ENCODE measurements at places on chromosomes 3 and 15.
A peak's percentile ranks its signal among the peaks of the same experiment; 100 is the strongest.

DNA sequence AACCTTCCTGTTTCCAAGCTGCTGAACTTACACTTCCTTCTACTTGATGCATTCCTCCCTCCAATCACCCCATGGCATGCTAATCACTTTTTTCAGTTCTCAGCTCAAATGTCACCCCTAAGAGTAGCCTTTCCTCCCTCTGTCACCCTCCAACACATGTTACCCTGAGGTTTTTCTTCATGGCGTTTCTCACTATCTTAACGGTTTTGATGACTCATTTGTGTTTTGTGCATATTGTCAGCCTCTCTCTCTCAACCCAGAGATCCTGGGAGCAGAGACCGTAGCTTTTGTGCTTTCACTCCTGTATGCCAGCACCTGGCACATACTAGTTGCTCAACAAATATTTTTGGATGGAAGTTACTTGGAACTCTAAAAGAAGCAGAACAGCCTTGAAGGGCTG is 24.5 kb downstream of the LRRC3B start:
- no peak for DNase-seq

GRCh38 chr15:32774022-32774421 is 56.2 kb downstream of the GREM1 start:
- peak; percentile 59 for DNase-seq

DNA sequence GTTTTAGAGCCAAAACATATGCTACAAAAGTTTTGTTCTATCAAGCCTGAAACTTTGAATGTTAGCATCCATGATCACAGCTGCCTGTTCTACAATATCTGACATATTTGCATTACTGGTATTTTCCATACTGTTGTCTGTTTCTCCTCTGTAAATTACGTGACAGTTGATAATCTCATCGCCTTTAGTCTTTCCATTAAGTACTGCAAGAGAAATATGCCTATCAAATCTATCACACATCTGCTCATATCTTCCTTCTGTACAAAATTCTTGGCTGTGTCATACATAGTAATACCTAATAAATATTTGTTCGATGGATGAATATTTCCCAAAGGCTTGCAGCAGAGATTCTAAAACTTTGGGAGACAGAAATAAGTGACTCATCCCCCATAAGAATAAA is 717.3 kb downstream of the OTOL1 start:
- DNase-seq, result no peak

DNA sequence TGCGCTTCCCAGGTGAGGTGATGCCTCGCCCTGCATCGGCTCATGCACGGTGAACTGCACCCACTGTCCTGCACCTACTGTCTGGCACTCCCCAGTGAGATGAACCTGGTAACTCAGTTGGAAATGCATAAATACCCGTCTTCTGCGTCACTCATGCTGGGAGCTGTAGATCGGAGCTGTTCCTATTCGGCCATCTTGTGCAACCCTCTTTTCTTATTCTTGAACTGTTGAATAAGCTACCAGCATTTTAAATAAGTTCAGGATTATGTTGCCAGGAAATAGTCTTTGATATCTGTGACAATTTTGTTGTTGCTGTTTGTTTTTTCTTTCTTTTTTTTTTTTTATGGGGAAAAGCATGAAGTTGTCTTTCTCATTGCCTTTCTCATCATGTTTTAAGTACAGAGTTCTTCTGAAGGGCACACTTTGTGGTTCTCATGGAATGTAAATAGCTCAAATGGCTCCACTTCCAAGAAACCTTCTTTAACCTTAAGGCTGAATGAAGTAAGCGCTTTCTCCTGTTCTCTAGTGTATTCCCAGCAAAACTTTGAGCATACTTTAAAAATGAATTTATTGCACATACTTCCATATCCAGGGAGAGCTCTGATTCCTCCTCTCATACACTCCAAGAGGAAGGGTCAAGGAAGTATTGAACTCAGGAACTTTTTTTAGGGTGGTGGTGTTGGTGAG is 468.0 kb upstream of the TBL1XR1 start:
- DNase-seq, result peak; percentile 40

DNA sequence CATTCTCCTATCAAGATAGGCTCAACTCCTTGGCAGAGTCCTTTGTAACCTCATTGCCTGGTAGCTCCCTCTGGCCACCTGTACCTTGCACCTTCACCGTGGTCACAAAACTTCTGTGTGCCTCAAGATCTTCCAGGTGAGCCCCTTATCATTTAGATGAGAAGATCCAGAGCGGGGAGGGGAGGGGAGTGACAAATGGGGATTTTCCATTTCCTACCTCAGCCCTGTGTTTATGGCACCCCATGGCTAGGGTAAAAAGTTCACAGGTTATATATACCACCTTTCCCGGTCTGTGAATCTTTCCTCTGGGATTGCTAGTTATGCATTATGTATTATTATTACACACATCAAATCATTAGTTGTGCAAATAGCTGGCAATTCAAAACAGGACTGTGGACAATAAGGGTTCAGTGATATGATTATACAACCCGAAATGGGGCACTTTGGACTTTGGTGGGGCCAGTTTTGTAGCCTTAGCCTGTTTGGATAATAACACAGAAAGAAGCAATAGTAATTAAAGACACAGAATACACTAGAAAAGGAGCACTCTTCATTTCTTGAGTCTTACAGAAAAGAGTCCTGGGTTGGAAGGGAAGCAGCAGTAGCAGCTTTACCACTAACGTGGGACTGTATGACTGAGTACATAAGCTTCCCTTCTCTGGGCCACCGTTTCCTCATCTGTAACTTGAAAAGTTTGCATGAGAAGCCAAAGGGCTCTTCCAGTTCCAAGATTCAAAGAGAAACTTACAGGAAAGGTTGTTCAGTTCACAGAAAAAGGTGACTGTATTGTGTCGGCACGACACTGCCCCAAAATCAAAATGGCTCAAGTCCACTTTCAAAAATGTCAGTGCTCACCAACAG is 7.1 kb downstream of the TLE3 start:
- no peak for DNase-seq

- no peak for DNase-seq
Measured at GRCh38 chr15:80450811-80451321, 46.7 kb downstream of the ARNT2 start.

DNA sequence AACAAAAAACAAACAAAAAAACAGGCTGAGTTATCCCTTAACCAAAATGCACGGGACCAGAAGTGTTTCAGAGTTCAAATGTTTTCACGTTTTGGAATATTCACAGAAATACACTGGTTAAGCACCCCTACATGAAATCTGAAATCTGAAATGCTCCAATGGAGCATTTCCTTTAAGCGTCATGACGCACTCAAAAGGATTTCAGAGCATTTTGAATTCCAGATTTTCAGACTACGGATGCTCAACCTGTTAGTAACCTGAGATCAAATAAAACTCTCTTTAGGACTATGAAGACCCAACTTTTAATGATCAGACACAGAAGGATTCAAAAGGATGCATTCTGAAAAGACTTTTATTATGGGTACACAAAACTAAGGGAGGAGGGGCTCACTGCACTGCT is 9.6 kb downstream of the CLPX start:
- DNase-seq, result no peak

DNA sequence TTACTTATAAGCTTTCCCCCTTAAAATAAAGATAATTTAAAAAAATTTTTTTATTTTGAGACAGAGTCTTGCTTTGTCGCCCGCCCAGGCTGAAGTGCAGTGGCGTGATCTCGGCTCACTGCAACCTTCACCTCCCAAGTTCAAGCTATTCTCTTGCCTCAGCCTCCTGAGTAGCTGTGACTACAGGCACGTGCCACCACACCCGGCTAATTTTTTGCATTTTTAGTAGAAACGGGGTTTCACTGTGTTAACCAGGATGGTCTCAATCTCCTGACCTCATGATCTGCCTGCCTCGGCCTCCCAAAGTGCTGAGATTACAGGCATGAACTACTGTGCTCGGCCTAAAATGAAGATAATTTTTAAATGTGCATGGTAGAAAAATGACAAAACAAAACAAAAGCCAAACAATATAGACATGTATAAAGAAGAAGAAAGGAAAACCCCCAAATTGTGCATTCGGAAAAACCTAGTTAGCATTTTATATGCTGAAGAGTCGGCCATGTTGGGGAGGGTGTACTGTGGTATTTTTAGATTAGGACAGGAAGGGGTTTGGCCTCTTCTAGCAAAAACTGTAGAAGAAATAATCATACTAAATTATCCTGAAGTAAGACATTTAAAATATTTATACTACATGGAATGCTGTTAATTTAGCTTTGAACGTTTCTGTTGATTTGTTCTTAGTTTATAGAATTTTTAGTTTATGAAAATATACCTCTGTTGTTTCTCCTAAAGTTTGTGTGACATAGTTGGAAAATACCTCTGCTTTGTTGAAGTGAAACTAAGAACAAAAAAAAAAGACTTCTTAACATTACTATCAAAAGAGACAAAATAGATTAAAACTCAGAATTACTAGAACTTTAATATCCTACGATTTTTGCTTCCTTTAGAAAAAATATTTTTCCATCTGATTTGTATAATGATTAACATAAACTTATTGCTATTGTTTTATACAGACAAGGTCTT is 7.4 kb downstream of the APPL1 start:
- DNase-seq, result no peak

- no peak for DNase-seq
Measured at GRCh38 chr3:27927882-27928281, 205.8 kb upstream of the EOMES start.

DNA sequence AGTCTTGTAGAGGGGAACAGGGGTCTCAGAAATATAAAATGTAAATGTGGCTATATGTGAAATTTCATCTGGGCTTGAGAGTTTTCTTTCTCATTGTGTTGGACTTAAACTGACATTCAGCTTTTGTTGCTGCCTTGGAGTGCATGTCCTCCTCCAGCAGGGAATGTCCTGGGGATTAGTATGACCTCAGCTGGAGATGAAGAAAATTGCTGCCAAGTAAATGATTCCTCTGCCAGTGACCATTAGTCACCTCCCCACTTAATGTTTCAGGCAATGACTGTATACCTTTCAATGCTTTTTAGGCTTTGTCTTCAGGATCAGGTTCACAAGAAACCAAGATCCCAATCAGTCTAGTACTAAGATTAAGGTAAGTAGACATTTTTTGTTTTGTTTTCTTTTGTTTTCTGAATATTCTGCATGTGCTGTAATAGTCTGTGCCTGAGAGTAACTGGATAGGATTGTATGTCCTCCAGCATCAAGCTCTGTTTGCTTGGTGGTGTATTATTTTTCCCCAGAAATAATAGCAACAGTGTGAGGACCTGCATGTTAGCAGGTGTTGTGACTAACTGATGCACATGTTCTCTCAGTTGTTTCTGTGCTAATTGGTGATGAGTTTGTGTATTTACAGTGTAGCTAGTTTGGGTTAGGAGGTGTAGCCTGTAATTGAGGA is 18.1 kb upstream of the SLC22A13 start:
- peak; percentile 54 for DNase-seq

DNA sequence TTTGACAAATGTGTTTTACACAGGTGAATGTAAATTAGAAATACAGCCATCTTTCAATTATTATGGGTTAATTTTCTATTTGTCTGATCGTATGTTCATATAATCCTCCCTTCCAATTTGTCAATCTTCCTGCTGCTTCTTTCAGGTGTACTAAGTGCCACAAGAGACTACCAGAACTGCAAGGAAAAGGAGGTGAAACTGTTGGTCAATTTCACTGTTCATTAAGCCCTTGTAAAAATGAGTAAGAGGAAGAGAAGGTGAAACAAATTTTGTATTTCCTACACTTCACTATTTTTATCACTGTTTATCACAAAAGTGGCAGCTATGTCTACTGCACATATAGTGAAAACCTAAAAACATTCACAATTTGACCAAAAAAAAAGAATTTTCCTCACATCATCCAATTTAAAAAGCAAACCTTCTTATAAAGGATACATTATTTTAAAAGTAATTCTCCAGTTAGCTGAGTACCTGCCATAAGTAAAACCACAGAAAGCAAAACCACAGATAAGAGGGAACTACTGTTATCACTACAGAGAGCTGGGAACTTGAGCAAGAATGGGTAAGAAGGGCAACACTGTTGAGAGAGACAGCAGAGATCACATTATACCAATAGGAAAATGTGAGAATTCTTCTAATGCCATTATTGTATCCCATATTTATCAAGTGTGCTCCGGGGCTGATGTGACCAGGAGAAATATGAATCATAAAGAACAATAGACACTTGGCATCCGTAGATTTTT is 163.0 kb downstream of the TBC1D5 start:
- DNase-seq, result no peak

DNA sequence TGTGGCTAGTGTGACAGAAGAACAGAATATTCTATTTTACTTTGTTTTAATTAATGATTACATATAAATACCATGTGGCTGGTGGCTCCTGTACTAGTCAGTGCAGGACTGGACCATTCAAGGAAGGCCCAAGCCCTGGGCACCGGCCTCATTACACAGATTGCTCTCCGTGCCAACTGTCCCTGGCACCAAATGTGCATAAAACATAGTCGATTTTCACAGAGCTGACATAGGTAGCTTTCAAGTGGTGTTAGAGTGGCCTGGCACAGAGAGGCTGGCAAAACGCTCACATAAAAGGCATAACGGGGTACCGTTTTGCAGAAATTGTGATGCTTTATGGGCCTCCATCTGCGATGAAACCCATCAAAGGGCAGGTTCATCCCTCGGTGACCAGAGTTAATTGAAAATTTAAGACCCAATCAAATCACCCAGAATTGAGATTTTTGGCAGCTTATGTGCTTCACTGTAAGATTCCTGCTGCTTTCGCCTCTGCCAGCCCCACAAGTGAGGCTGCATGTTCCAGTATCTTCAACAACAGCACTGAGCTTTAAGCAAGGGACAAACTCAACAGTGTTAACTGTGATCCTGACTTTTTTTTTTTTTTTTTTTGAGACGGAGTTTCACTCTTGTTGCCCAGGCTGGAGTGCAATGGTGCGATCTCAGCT is 25.9 kb downstream of the RFTN1 start:
- DNase-seq, result no peak

DNA sequence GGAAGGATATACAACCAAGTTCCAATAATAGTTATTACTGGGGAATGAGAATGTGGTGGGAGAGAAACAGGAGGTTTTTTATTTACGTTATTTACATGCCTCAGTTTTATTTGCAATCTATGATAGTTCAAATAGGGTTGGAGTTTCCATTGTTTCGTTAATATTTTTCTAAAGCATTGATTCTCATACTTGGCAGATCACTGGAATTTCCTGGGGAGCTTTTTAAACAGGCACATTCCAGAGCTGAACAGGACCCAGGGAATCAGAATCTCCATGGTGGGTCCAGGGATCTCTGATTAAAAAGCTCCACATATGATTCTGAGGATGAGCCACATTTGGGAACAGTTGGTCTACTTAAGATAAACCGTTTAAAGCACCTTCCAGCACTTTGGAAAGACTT is 123.9 kb downstream of the IL20RB start:
- no peak for DNase-seq

GRCh38 chr3:194405766-194406165 is 6.7 kb upstream of the GP5 start:
- DNase-seq, result no peak

DNA sequence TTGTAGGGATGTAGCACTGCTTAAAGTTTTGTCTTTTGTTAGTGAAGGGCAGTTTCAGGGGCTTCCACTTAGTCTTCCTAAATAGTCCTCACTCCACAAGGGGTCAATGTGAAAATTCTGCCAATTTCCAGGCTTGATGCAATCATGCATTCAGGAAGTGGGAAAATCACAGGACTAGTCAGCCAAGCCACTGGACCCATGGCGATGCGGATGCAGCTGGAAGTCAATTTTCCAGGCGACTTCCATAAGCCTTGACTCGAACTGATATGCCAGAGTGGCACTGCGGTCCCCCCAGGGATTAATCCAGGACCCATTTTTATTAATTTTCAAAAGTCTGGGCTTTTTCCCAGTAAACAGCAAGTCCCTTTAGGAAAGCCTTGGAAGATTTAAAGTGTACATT is 26.1 kb downstream of the GBE1 start:
- DNase-seq, result no peak

- DNase-seq, result no peak
Measured at GRCh38 chr3:151604891-151605290, 128.8 kb upstream of the AADACL2 start.

GRCh38 chr15:88018869-88019641 is 237.5 kb downstream of the NTRK3 start:
- peak; percentile 8 for DNase-seq
